ENCODE measurements at places on chromosomes 1 and 21.
A peak's percentile ranks its signal among the peaks of the same experiment; 100 is the strongest.

- no peak for DNase-seq
Measured at GRCh38 chr1:147497826-147498225, 43.5 kb upstream of the BCL9 start.

GRCh38 chr1:218900615-218901014 lies 273.1 kb upstream of the LYPLAL1 start:
- no peak for DNase-seq

- peak; percentile 94 for DNase-seq
Measured at GRCh38 chr21:29298348-29299045, at the start of gene BACH1. Gene BACH1, plus strand, starts transcription at chr21:29298922. Its CDS starts 22,359 bp downstream, at chr21:29321281.

- DNase-seq = no peak
Measured at GRCh38 chr1:159203610-159204009, 1.1 kb upstream of the ACKR1 start.

All from GM06990 (cell line).